ENCODE measurements at places on chromosomes 1 and 21. TPM values are rescaled to one million over a fixed set of nuclear protein-coding genes. Genes with fewer than 3 reads are reported as not detected.

GRCh38 chr1:63739452-63739851, 34.4 kb upstream of the ROR1 start:
- no peak for DNase-seq

- DNase-seq, result no peak
Observed at GRCh38 chr1:41380195-41380594, 19.0 kb downstream of the FOXO6 start.

- DNase-seq, result peak; percentile 61
Observed at GRCh38 chr1:209587789-209588188, 4.3 kb downstream of the CAMK1G start.

DNA sequence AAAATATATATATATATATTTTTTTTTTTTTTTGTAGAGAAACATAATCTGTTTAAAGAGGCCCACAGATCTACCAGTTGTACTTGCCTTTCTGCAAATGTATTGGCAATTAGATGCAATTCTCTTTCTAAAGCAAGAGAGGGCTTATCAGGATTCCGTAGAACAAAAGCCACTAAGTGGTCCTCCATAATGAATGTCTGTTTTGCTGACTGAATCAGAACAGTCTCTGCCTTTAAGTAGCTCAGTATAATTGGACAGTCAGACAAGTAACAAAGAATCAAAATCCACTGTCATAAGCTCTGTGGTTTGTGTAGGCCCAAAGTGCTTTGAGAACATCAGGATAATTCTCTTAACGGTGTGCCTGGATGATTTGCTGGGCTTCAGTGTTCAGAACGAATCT, 17.3 kb downstream of the SARS1 start:
- no peak for DNase-seq

DNA sequence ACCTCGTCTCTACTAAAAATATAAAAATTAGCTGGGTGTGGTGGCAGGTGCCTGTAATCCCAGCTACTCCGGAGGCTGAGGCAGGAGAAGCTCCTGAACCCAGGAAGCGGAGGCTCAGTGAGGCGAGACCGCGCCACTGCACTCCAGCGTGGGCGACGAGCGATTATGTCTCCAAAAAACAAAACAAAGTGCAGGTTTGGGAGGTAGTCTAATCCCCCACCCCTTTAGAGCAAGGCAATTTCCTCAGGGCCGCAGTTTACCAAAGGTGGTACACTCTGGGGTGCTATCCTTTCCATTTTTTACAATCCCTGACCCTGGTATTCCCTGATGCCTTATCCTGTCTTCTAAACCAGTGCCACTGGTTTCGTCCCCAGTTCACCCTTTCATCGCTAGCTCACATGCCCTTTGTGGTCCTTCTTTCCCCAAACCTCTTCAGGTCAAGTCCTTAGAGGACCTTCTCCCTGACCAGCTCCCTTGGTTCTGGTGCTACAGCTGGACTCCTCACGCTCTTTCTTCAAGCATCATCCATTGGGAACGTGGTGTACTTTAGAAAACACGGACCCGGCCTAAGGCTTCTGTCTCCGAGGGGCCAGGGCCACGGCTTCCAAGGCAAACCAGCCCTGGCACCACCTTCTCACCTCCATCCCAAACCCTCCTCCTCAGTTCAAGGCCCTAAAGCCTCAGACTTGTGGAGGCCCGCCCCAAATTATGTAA, 873 bp downstream of the IFT25 start:
- peak; percentile 29 for DNase-seq

DNA sequence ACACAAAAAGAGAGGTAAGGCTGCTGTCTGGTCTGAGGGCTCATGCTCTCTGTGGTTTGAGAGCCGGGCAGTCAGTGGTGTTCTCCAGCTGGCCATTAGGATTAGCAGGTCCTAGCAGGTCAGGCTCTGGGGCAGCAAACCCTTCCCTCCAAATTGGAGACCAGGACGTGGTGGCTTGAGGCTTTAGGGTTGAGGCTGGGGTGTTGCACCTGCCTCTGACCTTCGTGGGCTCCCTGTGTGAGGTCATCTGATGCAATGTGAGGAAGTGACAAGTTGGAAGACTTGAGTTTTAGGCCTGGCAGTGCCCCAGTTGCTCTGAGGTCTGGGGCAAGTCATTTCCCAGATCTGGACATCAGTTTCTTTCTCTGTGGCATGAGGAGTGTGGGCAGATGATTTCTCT, 24.4 kb downstream of the SZRD1 start:
- DNase-seq, result no peak

Gene LCK
- 0.96 TPM for total RNA-seq

Measured in umbilical cord (tissue), 2 donors.